ENCODE measurements at places on chromosomes 13 and 19. TPM values are rescaled to one million over a fixed set of nuclear protein-coding genes. Genes with fewer than 3 reads are reported as not detected.

The TPTE2 gene
- total RNA-seq: not detected

The TCF3 gene
- total RNA-seq: 25.3 TPM

- no peak for DNase-seq
Observed at GRCh38 chr13:33752597-33752996, 65.4 kb upstream of the RFC3 start.

DNA sequence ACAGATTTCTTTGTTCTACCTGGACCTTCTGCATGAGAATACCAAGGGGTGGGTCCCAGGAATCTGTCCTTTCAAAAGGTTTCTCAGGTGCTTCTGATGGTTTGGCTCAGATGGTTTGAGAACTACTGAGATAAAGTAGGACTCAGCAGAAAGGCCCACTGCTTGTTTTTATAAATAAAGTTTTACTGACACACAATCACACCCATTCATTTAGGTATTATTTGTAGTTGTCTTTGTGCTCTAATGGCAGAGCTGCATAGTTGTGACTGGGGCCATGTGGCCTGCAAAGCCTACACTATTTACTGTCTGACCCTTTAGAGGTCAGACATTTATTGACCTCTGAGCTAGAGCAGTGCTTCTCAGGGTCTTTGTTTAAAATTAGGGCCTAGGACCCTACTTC lies 17.6 kb downstream of the EDDM13 start:
- no peak for DNase-seq

DNA sequence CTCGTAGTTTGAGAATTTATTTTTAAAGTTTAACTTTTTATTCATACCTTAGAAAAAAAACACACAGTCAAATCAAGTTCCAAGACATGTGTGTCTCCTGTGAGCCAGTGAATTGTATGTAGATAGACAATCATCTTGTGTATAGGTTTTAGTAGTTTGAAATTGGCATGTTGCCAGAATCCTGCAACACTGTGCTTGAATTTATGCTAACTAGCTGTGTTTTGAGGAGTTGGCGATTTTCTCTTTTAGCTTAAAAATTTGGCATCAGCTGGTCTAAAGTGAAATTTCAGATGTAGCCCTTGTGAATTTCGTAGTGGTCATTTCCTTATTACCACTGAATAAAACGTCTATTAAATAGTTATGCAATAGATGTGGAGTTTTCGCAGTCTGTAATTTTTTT lies 213.2 kb downstream of the ATP8A2 start:
- DNase-seq: no peak

The OR4F17 gene
- not detected for total RNA-seq
